GM19239 (cell line): ENCODE measurements at places on chromosomes 4 and X.

DNA sequence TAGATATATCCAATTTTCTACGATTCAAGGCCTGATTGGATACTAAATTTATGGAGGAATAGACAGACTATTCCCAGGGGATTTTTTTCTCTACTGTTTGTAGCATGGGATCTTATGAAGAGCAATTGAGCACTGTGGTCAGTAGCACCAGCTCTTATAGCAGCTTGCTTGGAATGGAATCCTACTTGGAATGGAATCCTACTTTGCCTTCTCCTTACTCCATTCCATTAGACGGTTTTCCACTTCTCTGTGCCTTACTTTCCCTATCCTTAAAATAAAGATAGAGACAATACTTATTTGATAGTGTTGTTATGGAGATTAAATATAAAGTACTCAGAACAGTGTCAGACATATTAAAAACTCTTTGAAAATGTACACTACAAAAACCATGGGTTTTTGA lies 133.5 kb downstream of the BTC start:
- no peak for DNase-seq

- no peak for DNase-seq
Measured at GRCh38 chr4:18020145-18020670, 1.3 kb downstream of the LCORL start.

- DNase-seq: no peak
Measured at GRCh38 chr4:86977621-86978184, 42.9 kb downstream of the AFF1 start.

DNA sequence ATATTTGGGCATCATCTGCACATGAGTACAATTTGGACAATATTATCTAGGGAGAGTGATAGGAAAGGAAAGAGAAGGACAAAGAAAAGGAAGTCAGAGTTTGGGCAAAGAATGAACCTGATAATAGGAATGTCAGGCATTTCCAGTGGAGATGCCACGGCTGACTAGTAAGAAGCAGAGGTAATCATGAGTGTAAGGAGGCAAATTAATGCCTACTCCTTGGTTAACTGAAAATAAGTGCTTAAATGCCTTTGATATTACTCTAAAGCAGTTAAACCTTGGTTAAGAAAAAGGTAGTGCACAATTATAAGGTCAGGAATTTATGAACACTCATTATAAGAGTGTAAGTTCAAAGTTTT lies 99.2 kb upstream of the DDIT4L start:
- DNase-seq: no peak

- no peak for DNase-seq
Measured at GRCh38 chr4:103150677-103151076, 47.5 kb downstream of the CENPE start.

DNA sequence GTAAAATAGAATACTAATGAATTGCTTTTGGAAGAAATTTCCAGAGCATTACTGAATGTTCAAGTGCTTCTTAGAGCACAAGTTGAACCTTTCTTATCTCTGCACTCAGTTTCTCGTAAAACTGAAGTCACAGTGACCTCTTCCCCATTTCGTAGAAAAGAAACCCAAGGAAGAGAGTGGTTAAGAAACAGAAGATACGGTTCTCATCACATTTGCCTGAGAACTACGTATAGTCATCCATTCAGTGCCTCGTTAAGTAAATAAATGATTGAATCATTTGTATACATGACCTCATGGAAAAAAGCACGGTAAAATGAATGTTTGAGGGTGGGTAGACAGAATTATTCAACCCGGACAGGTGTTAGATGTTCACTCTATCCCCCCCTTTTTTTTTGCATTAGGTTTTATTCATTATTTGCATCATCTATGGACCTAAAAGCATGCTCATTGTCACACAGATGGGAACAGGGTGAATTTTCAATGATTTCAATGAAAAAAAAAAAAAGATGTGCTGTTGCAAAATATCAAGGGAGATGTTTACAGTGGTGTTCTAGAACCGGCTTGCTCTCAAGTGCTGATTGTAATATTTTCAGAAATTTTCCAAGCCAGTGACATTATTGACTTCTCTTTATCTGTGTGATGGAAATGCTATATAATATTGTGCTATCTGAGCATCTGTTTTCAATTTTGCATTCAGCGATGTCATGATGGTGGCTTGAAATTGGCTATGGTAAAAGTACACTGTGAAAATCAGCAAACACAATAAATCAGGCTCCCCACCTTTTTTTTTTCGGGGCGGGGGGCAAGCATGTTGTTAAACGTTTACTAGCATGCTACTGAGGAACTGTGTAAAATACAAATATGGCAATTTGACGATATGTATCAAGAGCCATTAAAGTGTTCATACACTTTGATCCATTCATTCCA lies 4.3 kb downstream of the RHOH start:
- no peak for DNase-seq

DNA sequence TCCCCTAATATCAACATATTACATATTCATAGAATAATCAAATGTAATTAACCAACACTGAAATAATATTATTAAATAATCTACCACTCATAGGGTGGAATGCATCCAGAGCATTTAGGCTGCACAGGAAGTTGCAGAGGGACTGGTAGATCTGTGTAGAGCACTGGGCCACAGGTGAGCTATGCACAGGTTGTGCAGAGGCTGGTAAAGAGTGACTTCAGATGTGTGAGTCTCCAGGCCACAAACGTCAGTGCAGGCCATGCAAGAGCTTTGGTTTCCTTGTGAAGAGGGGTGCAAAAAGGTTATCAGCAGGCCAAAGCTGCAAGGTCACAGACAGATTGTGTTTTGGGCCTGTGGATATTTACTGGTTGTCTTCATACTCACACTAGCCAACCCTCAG lies 25.5 kb upstream of the MANBA start:
- DNase-seq: no peak

DNA sequence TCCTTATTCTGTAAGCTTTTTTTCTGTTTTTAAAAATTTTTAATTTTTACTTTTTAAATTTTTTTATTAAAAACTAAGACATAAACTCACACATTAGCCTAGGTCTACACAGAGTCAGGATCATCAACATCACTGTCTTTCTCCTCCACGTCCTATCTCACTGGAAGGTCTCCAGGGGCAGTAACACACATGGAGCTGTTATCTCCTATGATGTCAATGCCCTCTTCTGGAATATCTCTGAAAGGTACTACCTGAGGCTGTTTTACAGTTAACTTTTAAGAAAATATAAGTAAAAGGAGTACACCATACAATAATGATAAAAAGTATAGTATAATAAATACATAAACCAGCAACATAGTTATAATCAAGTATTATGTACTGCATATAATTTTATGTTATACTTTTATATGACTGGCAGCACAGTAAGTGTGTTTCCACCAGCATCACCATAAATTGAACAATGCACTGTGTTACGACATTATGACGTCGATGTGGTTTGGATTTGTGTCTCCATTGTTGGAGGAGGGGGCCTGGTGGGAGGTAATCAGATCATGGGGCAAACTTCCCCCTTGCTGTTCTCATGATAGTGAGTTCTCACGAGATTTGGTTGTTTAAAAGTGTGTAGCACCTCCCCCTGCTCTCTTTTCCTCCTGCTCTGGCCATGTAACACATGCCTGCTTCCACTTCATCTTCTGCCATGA lies 21.3 kb downstream of the IL15 start:
- no peak for DNase-seq

DNA sequence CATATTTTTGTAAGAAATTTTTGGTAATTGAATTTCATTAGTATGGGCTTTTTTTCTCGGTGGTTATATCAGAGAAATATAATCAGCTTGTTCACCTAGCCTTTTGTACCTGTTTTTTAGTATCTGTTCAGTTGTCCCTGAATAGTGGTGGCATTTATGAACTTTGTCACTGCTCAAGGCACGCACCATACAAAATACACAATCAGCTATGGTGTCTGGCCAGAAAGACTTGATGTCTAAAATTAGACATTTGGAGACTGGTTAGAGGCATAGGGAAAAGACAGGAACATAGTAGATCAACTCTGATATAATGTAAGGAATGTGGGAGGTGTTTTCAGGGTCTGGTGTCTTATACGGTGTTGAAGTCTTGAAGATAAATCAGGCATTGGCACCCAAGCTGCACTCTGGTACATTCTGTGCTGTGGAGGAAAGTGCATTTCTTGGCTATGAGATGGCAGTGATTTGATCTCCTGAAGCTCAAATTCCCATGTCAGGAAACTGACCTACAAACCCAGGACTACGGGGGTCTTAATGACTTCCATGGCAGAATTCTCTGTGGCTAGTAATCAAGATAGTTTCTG lies 3.6 kb downstream of the ART3 start:
- DNase-seq: no peak

GRCh38 chrX:2390754-2391153 lies 110.0 kb downstream of the DHRSX start:
- no peak for DNase-seq

- peak; percentile 28 for DNase-seq
Measured at GRCh38 chr4:26885912-26886274, 25.3 kb downstream of the STIM2 start.

- DNase-seq: no peak
Measured at GRCh38 chrX:6262959-6263358, 34.3 kb upstream of the NLGN4X start.

- no peak for DNase-seq
Measured at GRCh38 chrX:9258421-9259104, 206.3 kb upstream of the TBL1X start.

DNA sequence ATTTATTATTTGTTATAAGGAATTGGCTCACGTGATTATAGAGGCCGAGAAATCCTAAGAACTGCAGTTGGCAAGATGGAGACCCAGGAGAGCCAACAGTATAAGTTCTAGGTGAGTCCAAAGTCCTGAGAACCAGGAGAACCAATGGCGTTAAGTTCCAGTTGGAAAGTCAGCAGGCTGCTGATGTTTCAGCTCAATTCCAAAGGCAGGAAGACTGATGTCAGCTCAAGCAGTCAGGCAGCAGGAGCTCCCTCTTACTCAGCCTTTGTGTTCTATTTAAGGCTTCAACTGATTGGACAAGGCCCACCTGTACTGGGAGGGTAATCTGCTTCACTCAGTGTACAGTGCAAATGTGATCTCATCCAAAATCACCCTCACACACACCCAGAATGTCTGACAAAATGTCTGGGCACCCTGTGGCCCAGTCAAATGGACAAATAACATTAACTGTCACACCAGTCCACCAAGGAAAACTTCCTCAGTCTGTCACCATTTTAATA lies 30.8 kb upstream of the TBL1X start:
- no peak for DNase-seq

DNA sequence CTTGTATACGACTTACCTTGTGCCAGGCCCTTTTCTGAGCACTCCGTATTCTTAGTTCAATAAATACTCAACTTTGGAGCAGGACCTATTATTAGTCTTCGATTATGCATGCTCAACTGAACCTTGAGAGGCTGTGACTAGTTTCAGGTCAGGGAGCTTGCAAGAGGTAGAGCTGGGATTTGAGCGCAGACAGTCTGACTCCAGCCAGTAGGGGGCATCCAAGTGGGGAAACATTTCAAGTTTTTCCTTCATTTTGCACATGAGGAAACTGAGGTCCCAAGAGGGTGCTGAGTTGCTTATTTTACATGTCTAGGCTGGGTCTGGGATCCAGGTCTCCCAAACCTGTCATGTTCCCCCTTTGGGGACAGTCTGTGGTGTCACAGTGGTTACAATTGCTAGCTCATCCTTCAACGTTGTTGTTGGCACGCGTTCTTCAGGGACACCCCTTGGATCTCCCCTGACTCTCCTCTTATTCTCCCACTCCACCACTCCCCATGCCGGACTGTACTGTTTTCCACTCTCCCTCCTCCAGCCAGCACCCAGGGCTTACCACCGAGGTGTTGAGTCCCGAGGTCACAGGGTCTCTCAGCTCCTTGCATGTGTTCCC lies 6.7 kb upstream of the PRICKLE3 start:
- DNase-seq: no peak

GRCh38 chr4:47913330-47913729 lies 1.1 kb downstream of the NFXL1 start:
- DNase-seq: no peak

- DNase-seq: no peak
Measured at GRCh38 chrX:6024204-6024603, 204.5 kb downstream of the NLGN4X start.

DNA sequence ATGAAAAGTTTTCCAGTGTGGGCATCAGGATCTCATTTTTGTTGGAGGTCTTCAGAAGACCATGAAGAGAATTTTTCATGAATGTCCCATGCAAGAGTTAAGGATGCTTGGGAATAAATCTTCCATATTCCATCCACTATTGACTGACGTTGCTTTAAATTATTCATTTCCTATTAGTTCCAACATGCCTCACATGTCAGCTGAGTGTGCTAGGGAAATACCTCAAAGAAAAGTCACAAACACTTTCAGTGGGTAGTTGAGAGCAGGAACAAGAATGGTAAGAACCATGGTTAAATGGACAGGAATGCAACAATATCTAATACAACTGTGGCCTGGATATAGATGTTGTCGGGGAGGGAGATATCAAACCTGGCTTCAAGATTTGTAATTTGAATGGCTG lies 610.1 kb downstream of the TECRL start:
- DNase-seq: no peak

GRCh38 chr4:23911675-23912455 lies 22.0 kb upstream of the PPARGC1A start:
- no peak for DNase-seq

DNA sequence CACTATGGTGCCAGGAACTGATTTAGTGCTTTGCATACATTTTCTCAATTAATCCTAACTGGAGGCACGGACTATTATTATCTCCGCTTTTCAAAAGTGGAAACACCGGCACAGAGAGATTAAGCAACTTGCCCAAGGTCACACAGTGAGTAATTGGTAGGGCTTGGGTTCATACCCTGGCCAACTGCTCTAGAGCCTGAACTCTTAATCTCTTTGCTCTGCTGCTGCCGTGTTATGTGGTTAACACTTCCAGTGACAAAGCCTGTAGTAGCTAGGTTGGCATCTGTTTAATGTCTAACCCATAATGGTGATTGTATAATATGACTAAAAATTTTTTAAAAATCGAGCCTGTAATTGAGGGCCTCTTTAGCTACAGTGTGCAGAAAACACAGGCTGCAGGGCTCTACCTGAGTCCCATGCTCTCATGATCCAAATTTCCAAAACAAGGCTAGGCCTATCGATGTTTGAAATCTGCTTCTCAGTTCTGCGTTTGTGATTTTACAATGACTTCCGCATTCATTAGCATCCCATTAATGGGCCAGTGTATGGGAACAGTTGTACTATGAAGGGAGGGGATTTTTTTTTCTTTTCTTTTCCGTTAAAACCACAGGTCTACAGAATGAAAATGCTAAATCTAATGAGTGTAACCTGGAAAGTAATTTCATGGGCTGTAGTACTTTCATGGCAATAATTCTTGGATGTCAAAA lies 219.3 kb upstream of the JADE1 start:
- DNase-seq: no peak

- DNase-seq: no peak
Measured at GRCh38 chr4:40185830-40186664, 10.8 kb upstream of the RHOH start.

DNA sequence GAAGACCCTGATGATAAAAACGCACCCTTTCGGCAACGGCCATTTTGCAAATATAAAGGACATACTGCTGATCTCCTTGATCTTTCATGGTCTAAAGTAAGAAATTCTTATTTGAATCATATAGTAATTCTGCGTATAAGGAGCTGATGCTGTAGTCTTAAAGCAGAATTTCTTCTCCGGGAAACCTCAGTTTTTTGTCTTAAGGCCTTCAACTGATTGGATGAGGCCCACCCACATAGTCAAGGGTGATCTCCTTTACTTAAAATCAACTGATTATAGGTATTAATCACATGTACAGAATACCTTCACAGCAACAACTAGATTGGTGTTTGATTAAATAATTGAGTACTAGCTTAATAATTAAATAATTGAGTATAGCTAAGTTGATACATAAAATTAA lies 62.8 kb upstream of the DOCK11 start:
- DNase-seq: no peak
